Stimulated activated memory B cell treated with anti-CD40 and anti-IgM and Interleukin-4, amounts not matched to agents 10 μg/mL and 1 μg/mL and 100 μg/mL, for 72 hours (primary cell): ENCODE measurements at places on chromosomes 4 and X.
A peak's percentile ranks its signal among the peaks of the same experiment; 100 is the strongest.

GRCh38 chr4:2930758-2931511, 32.3 kb downstream of the NOP14 start:
- no peak for ATAC-seq

DNA sequence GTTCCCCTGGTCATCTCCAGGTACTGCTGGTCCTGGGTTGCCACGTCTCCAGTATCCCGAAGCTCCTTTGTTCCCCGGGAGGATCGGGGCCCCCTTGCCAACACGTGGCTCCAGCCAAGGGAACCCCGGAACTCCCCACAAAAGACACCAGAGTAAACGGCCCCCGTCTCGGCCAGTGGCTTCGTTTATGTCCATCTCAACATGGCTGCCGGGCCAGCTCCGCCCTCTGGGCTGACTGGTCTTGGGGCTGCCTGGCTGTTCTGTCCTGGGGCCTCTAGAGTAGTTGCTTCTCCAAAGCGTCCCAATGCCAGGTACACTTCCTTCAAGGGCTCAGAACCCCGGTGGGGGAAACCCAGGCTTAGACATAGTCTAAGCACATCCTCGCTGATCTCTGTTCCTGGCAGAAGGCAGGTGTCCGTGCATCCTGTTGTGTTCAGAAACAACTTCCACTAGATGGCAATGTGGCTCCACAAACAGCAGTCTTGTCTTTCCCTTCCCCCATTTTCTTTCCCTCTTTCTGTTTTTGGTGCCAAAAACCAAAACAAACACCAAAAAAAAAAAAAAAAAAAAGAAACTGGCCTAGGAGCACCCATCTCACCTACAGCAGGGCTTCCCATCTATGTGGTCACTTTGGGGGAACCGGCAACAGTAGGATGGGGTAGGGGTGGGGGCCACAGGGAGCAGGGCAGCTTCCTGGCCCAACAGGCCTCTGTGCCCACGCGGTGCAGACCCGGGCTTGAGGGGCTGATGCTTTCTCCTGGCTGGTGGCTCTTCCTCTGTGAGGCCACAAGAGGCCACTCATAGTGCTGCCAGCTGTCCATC, 35.3 kb downstream of the NBDY start:
- ATAC-seq = peak; percentile 84

DNA sequence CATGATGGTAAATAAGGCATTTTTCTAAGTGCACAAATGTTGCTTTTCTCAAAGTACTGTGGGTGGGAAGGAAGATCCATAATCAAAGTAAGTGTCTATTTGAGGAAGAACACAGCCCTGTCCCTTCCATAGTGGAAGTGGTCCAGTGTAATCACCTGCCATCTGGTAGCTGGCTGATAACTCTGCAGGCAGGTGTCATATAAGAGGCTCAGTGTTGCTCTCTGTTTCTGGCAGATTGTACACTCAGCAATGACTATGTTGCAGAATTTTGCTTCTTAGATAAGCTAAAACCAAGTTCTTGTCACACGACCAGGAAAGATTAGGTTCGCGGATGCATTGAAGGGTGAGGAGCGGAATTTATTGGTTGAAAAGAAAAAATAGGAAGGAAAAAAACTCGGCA, 20.9 kb downstream of the SAGE1 start:
- ATAC-seq = no peak

DNA sequence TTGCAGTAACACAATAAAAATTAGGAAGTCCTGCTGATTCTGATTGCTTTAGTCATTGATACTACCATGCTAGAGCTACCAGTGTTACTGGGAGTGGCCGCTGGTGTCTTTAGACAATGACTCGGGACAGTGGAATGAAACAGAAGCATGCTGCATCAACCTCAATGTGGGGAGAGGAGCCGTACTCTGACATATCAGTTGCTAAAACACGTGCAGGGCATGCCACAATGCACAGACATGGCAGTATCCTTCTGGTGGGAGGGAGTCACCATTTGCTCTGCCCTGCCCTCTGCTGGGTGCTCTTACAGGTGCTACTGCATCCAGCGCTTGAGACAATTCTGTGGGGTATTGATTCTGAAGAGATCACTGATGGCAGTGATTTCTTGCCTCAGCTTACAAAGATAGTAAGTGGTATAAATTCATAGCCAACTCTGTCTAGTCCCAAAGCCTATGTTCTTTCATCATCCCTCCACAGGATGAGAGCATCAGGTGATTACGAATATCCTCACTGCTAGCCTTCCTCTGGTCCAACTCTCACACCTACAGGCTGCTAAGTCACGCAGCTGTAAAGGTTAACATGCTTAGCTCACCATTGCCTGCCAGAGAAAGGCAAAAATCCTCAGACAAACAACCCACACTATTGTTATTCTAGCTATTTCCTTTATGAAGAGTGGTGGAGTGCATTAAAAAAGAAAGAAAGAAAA, 43.7 kb downstream of the NSG1 start:
- ATAC-seq = peak; percentile 69

DNA sequence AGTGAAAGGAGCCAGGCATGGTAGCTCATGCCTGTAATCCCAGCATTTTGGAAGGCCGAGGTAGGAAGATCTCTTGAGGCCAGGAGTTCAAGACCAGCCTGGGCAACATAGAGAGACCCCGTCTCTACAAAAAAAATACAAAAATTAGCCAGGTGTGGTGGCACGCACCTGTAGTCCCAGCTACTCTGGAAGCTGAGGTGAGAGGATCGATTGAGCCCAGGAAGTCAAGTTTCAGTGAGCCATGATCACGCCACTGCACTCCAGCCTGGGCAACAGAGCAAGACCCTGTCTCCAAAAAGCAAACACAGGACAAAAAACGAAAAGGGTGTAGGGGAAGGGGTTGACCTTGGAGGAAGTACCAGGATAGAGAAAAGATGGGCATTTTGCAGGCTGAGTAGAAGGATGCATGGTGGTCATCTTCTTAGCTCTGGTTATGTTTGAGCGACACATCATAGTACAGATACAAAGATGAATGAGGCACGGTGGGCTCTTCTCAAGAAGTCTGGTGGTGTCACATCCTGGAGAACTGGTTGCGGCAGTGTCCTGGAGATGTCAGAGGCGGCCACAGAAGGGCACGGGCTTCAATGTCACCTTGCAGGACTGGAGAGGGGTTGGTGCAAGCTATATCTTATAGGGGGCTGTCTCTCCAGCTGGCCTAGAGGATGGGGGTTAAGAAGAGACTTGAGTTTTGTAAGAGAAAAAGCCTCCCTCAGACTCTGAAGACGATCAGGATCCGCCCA, 32.0 kb downstream of the SLC25A5 start:
- ATAC-seq = no peak

DNA sequence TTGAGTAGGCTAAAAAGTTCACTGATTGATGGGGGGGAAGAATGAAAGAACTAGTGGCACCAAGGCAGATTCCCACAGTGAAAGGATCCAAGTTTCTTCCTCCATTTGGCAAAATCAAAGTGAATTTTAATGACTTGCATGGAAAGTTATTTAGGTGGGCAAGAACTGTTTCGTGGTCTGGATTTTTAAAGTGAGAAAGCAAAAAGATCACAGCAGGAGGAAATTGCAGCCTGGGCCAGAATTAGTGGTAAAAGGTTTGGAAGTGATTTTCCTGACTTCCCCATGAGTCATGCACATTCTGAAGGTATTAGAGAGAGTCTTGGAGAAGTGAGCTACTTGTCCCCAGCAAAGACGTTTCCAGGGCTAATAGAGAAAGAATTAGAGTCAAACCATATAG, 207.8 kb downstream of the ANTXR2 start:
- no peak for ATAC-seq

DNA sequence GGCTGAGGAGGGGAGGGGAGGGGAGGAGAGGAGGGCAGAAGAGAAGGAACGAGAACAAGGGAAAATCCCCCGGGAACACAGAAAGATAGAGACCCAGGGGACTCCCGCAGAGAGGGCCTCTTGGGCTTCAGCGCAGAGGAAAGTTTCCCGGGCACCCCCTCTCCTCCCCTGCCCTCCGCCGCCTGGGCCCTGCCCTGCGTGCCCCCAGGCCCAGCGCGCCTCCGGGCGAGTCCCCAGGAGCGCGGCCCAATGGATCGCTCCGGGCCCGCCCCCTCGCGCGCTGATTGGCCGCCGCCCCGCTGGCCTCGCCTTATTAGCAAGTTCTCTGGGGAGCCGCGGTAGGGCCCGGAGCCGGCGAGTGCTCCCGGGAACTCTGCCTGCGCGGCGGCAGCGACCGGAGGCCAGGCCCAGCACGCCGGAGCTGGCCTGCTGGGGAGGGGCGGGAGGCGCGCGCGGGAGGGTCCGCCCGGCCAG, at the start of gene MSX1:
TSS of gene MSX1 (plus strand) at position 341 of the 474 bp plus-strand sequence. CDS start 235 bp downstream, outside the sequence.
- peak; percentile 67 for ATAC-seq

- no peak for ATAC-seq
Measured at GRCh38 chrX:155766321-155766720, 114.8 kb upstream of the VAMP7 start.

DNA sequence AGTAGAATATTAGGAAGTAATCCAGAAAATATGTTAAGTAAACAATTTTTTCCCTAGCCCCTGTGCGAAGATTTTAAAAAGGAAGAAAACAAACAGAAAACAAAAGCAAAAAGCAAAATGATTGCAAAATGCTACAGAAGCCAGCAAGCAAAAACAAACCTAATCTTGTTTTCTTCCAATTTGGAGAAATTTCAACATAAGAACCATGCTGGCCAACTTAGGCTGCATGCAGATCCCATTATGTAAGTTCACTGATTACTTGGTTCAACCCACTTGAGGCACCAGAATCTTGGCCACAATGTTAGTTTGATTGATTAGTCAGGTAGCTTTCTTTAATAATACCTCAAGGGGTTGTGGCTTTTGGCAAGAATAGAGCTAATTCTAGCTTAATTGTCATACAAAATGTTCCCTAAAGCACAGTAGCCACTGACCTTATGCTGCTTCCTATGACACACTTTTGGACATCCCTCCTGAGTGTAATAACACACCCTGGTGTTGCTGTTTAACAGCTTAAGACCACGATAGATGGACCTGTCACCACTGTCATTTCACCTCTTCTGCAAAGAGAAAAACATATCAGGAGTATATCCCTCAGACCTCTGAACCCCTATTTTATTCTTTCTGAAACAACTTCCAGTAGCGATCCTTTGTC, 2342.1 kb downstream of the PCDH7 start:
- ATAC-seq = no peak

GRCh38 chrX:91081873-91082272, 352.8 kb upstream of the PABPC5 start:
- no peak for ATAC-seq

- no peak for ATAC-seq
Measured at GRCh38 chr4:111128327-111128726, 505.4 kb upstream of the PITX2 start.

- no peak for ATAC-seq
Measured at GRCh38 chrX:143648705-143649104, 12.8 kb upstream of the SLITRK4 start.

GRCh38 chr4:86367577-86367976, 7.7 kb upstream of the MAPK10 start:
- no peak for ATAC-seq
